T-helper 17 cell (primary cell): ENCODE measurements at places on chromosomes 1 and 21. TPM values are rescaled to one million over a fixed set of nuclear protein-coding genes. Genes with fewer than 3 reads are reported as not detected.

FNDC7 gene
- 0.35 TPM for total RNA-seq

OMA1 gene
- total RNA-seq: 29.8 TPM

AKR7A3 gene
- total RNA-seq: 1.1 TPM

DNA sequence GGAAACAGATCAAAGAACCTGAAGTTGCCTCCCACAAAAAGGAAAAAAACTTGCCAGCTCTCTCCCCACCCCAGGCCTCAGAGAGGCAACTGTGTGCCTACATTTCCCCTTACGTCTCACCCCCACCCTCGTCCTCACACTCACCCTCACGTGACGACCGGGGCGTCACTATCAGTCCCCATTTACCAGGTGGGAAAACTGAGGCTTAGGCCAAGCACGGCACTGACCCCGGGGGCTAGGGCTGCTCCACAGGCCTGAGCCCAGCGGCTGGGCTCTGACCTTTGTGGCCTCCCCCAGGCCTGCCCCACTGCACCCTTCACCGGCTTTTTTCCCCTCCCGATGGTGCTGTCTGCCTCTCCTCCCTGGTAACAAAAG lies 51.5 kb upstream of the RUNX3 start:
- DNase-seq: no peak

DNA sequence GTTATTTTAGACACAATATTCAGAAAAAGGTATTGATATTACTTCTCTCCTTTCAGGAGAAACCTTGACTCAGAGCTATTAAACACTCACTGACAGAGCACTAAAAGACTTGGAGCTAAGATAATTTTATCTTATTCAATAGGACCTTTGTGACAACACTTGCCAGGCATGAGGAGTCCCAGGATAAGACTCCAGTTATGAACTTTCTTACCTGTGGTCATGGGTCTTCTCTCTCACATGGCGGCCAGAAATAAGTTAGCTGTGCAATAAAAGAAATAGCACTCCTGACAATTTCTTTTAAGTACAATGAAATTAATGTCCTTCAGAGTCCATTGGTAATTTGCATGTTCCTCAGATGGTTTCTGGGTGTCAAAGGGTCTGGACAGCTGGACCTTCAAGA lies 382.1 kb downstream of the BRINP3 start:
- no peak for DNase-seq

GRCh38 chr1:8373125-8373524 lies 55.2 kb downstream of the SLC45A1 start:
- no peak for DNase-seq

DNA sequence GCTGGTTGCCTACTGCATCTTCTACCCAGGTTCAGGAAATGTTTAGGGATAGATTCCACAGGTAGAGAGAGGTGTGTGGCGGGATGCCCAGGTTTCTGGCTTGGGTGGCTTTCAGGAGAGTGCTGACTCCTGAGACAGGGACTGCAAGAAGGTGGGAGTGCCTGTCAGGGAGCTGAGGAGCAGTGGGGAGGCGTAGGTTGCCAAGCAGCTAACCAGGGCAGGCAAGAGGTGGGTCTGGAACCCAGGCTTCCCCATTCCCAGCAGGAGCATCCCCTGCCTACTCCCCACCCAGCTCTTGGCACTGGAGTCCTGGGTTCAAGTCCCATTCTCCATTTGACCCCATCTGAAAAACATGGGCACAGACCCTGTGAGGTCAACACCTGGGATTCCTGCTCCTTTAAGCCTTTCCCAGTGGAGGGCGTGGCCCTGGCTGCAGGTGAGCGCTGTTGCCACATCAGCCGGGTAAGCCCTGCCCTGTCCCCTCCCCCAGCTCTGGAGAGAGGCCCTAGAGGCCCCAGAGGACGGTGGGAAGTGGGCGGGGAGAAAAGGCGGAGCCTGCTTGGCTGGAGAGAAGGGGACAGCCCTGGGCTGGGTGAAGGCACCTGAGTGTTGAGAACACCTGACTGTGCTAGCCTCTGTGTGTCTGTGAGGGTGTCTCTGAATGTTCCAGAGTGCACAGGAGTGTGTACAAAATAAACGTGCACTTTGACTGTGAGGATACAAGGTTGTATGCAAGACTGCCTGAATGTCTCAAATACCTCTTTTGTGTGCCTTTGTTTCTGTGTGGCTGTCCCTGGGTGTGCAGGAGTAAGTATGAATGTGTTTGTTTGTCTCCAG lies 14.0 kb upstream of the SYNC start:
- no peak for DNase-seq

DNA sequence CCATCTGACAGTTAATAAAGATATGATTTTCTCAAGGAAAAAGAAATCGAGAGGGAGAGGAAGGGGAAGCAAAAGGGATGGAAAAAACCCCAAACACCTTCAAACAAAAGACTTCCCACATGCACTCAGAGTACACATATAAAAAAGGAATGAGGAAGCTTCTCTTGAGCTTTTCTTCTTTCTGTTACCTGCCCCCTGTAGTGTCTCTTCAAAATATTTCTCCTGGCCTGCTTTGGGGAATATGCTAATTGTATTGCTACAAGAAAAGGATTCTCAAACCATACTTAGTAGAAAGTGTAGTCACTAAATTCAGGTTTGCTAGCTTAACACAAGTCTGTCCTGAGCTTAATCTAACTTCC lies 58.7 kb downstream of the KIF14 start:
- DNase-seq: no peak

DNA sequence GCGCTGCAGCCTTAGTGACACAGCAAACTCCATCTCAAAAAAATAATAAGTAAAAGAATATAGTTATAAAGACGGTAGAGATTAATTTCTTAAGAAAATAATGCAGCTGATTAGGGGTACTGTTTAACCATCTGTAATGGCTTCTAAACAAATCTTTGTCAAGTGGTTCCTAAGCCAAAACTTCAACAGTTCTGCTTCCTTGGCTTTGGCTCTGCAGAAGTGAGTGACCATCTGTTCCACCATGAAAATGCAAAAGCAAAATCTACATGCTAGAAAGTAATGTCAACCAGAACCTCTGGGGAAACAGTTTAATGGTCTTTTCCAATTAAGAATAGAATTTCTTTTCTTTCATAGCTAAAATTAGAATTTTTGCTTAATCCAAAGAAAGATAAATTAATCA lies 8.3 kb upstream of the SH2D5 start:
- DNase-seq: no peak

GRCh38 chr1:115727706-115728249 lies 40.7 kb downstream of the CASQ2 start:
- no peak for DNase-seq

DNA sequence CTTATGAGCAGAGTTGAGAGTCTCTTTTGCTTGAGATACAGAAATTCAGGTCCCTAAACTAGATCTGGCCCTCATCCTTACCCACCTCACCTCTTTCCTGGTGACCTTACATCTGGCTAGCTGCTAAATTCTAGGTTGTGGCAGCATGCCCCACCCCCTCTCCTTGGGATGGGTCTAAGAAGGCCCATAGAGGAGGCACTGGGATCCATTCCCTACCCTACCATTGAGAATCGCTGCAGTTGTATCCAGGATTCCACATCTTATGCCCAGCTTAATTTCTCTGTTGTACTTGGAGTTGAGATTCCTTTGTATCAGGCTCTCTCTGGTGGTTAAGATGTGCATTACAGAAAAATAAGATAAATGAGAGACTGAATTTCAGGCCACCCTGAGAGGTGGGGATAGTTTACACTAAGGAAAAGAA lies 9.5 kb upstream of the TMEM39B start:
- DNase-seq: no peak

DNA sequence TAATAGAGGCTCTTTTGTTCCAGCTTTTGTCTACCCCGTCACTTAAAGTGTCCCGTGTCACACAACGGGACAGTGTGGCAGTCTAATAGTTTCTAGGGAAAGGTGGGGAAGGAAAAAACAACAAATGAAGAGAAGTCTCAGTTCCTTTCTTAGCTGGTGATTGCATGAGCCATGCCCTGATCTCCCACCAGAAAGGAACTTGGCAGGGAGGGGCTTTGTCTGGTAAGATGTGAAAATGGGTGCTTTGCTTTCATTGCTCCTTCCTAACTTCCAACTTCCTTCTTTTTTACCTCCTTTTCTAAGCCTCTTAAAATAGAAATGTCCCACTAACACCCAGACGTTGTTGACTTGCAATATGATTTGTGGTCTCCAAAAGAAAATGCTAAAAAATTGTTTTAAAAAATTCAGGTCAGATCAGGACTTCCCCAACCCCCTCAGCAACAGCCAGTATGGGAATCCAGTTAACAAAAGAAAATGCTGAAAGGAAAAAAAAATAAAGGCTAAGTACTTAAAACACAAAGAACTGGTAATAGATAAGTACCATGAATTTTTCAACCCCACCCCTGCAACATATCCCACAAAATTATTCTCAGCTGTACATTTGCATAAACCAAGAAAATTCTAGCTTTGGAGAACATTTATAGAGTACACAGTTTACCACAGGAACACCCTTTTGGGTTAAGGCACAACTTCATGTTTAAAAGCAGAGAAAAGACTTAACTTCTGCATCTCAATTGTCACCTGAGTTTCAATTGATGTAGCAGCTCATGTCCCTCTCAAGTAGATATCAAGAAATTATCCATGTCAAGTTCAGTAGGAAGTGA lies 106.2 kb downstream of the NIBAN1 start:
- DNase-seq: no peak

DNA sequence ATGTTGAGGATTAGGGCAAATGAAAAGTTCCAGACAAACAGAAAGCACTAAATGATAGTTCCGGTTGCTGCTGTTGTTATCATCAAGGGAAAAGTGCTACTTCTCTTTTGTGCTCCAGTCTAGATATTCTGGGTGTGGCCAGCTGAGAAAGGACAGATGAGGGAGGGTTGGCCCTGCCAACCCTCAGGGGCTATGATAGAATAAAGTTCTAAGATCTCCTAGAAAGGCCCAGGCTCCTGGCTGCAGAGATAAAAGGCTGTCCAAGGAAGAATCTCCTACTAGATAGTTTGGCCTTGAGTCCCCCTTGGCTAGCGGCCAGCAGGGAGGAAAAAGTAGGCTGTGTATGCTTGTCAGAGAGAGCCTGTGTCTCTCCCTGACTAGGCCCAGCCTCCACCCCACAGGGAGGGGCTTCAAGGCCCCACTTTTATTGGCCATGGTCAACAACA lies 31.5 kb downstream of the RIMS3 start:
- DNase-seq: no peak

DNA sequence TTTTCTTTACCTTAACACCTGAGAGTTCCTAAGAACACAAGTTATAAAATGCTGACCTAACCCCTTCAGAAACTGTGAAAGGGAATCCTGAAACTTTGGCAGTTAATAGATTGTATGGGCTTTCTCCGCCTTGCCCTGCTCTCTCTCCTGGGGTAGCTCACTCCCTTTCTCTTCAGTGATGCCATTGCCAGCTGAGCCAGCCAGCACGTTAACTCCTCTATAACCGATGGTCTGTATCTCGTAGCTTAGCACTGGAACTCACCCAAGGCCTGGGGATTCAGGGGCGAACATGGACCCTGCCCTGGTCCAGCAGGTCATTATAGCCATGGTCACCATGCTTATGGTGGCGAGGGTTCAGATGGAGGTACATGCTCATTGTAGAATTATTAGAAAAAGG lies 40.7 kb downstream of the TRAPPC10 start:
- DNase-seq: no peak
